ENCODE measurements at places on chromosomes 12 and 14. TPM values are rescaled to one million over a fixed set of nuclear protein-coding genes. Genes with fewer than 3 reads are reported as not detected.

DNA sequence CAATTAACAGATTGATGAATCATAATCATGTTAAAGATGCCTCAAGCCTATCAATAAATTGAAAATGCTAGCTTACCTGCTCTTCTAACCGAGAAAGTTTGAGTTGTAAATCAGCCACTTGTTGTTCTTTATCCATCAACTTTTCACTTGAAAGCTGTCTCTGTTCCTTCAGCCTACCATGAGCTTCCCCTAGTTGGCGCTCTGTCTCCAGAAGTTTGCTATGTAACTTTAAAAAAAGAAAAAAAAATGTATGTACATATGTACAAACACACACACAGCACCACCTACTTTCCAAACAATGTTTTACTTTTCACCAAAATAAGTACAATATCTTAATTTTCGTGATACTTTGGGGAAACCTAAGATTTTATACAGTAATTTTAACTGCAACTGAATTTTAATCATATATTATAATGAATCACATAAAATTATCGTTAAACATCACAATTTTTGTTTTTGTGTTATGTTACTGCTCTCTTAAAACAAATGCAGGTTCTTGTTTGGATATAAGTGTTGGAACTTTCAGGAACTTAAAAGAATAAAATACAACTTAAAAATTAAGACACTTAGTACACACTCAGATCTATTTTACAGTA is 101.2 kb downstream of the EEA1 start:
- DNase-seq = no peak

- DNase-seq = no peak
These were observed 536.3 kb upstream of the CCDC196 start for GRCh38 chr14:65949711-65950516.

- DNase-seq = no peak
These were observed 469.6 kb downstream of the RGS6 start for GRCh38 chr14:72401632-72402376.

TC2N gene
- 42.2 TPM for total RNA-seq

GLS2 gene
- 7.0 TPM for total RNA-seq

BIN2 gene
- 0.19 TPM for total RNA-seq

DNA sequence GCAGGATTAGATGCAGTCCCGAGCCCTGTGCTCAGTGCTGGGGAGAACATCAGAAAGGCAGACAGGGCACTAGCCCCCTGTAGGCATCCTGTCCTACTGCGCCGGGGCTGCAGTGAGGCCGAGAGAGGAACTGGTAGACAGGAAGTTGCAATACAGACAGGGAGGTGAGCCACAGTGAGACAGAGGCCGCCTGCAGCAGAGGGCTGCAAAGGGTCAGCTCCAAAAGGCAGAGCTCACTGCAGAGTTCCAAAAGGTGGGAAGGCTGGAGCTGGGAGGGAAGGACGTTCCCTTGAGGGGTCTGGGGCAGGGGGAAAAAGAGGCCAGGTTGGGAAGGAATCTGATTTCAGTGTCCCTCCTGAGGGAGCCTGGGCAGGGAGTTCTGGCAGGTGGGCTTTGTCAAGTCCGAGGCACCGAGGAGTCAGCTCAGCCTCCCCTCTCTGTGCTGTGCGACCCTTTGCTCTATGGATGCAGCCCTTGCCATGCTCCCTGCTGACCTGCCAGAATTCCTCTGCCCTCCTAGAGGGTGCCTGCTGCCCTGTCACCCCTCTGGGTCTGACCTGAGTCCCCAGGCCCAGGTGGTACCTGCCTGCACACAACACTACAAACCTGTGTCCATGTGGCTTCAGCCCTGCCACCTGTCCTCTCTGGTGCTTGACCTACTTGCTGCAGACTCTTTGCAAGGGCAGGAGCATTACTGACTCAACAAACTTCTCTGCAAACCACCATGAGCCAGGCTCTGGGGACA is 63.5 kb downstream of the PRMT8 start:
- no peak for DNase-seq

BCL11B gene
- total RNA-seq = 11.4 TPM

ASCL1 gene
- total RNA-seq = 7.5 TPM

GRCh38 chr12:113697651-113698509 is 226.2 kb upstream of the LHX5 start:
- DNase-seq = no peak

Data from type B pancreatic cell (in vitro differentiated cells).